ENCODE measurements at places on chromosomes 1 and 21. TPM values are rescaled to one million over a fixed set of nuclear protein-coding genes. Genes with fewer than 3 reads are reported as not detected.

Gene TTF2
- 16.9 TPM for total RNA-seq

Gene B3GALT5
- total RNA-seq, result 1.1 TPM

Gene TMPRSS3
- not detected for total RNA-seq

Gene OR6N1
- not detected for total RNA-seq

Gene HORMAD1
- not detected for total RNA-seq

Gene MAD2L2
- total RNA-seq, result 86.3 TPM

Gene PTTG1IP
- 248 TPM for total RNA-seq

Gene RUSC1
- total RNA-seq, result 13.0 TPM

Gene LAD1
- total RNA-seq, result not detected

Gene SLC5A9
- not detected for total RNA-seq

Gene VASH2
- total RNA-seq, result 0.11 TPM

Gene SLC9C2
- not detected for total RNA-seq

Gene NBPF10
- total RNA-seq, result 5.4 TPM

Gene DNAI4
- 7.2 TPM for total RNA-seq

Gene CCDC27
- not detected for total RNA-seq

Gene UHMK1
- total RNA-seq, result 130 TPM

All from uterine smooth muscle cell (primary cell).